Stimulated activated CD8-positive, alpha-beta memory T cell treated with anti-CD3 and anti-CD28 coated beads, Interleukin-12 subunit alpha, Interleukin-12 subunit beta, amount 100 ng/mL, for 4 hours (primary cell): ENCODE measurements at places on chromosomes 16 and 17.

GRCh38 chr17:933312-934073, 46.1 kb downstream of the NXN start:
- no peak for DNase-seq

- DNase-seq = no peak
Observed at GRCh38 chr16:27906883-27907282, 156.6 kb downstream of the GSG1L start.

GRCh38 chr16:89855986-89856385, 17.4 kb upstream of the TCF25 start:
- no peak for DNase-seq

DNA sequence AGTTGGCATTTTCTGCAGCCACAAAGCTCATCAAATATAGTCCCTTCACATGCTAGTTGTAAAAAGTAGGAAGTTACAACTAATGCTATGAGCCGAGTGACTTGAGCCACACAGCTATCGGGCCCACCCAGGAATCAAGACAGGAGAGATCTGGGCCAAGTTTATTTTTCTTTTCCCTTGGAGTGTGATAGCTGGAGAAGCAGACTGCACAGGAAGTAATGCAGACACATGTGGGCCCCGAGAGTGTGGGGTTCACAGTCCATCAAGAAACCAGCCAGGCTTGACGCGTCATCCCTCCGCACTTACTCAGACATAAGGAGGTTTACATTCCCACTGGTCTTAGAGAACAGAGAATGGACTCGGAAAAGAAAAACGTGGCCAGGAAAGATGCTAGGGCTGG, 403.1 kb upstream of the CDH11 start:
- DNase-seq = no peak

DNA sequence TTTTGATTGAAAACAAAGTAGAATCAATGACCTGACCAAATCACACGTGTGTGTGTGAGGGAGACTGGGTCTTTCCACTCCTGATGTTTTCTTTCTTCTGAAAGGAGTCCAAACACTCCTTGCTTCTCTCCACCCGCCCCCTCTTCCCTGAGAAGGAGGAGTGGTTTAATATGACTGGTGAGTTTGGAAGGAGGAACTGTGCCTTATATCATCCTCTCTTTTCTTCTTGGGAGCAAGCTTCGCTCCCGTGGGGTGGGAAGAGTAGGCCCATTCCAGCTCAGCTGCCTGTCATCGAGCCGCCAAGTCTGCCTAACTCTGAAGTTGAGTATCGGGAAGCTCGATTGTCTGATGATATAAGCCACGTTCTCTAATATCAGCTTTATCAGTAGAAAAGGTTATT, 96.5 kb downstream of the YPEL2 start:
- DNase-seq = no peak

DNA sequence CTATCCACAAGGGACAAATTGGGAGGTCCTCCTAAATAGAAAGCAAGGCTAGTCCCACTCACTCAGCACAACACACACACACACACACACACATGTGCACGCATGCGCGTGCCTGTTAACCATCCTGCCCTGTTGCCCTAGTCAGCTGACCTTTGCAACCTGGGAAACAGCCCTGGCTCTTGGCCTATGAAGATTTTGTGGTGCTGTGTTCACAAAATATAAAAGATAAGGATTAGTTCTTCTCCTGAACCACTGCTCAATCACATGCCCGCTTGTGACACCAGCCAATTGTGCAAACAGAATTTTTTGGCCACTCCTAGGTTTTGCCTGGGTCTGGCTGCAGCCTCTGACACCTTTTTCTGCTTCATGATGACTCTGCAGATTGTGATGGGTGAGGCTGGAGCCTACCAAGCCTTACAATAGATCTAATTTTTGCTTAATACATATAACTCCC, 3.3 kb upstream of the CES1 start:
- DNase-seq = no peak
